Activated naive CD4-positive, alpha-beta T cell treated with anti-CD3 and anti-CD28 coated beads, Interleukin-2, amount 50 U/mL, for 16 hours (primary cell): ENCODE measurements at places on chromosomes 6 and 20.
A peak's percentile ranks its signal among the peaks of the same experiment; 100 is the strongest.

GRCh38 chr6:1869769-1870168, 260.1 kb downstream of the FOXC1 start:
- DNase-seq, result no peak

- DNase-seq, result no peak
Observed at GRCh38 chr6:152062476-152062875, 255.0 kb downstream of the ESR1 start.

DNA sequence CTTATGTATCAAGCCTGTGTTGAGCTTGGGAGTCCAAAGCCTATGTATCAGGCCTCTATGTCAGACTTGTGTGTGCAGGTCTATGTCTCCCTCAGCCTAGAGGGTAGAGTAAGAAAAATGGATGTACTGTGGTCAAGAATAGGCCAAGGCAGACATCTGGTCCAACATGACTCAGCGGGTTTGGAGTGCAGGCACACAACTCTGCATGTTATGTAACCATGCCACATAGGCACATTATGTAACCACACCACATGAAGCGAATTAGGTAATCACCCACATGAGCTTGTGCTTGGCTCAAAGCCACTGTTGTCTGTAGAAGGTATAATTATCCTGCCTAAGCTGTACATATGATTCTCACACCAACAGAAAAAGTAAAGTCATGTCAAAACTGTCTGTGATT, 1190.5 kb upstream of the EYS start:
- DNase-seq, result no peak

DNA sequence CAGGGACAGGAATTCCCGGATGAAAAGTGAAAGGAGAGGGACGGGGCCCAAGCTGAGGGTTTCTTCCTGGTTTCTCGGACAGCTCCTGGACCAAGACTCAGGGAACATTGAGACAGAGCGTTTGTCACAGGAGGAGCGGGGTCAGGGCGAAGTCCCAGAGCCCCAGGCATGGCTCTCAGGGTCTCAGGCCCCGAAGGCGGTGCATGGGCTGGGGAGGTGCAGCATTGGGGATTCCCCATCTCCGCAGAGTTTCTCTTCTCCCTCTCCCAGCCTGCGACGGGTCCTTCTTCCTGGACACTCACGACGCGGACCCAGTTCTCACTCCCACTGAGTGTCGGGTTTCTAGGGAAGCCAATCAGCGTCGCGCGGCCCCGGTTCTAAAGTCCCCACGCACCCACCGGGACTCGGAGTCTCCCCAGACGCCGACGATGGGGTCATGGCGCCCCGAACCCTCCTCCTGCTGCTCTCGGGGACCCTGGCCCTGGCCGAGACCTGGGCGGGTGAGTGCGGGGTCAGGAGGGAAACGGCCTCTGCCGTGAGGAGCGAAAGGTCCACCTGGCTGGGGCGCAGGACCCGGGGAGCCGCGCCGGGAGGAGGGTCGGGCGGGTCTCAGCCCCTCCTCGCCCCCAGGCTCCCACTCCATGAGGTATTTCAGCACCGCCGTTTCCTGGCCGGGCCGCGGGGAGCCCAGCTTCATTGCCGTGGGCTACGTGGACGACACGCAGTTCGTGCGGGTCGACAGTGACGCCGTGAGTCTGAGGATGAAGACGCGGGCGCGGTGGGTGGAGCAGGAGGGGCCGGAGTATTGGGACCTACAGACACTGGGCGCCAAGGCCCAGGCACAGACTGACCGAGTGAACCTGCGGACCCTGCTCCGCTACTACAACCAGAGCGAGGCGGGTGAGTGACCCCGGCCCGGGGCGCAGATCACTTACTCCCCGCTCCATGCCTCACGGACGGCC, 54.6 kb upstream of the POLR1H start:
- DNase-seq, result peak; percentile 25

DNA sequence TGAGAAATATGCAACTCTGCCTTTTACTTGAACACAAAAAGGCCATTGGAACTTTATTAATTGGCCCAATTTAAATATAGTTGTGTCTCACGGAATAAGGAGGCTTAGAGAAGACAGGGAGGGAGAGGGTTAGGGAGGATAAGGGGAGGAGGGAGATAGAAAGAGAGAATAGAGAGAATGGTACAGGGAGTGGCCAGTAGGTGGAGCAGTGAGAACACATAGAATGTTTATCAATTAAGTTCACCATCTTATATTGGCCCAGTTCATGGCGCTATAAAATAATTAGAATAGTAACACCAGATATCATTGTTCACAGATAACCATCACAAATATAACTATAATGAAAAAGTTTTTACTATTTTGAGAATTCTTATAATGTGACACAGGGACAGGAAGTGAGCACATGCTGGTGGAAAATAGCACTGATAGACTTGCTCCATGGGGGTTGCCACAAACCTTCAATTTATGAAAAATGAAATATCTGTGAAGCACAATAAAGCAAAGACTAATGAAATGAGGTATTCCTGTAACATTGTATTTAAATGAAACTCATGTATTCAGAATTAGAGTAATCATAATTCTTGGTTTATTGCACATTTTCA, 374.1 kb upstream of the MANEA start:
- no peak for DNase-seq

- no peak for DNase-seq
Observed at GRCh38 chr6:69097948-69098347, 462.9 kb downstream of the ADGRB3 start.

DNA sequence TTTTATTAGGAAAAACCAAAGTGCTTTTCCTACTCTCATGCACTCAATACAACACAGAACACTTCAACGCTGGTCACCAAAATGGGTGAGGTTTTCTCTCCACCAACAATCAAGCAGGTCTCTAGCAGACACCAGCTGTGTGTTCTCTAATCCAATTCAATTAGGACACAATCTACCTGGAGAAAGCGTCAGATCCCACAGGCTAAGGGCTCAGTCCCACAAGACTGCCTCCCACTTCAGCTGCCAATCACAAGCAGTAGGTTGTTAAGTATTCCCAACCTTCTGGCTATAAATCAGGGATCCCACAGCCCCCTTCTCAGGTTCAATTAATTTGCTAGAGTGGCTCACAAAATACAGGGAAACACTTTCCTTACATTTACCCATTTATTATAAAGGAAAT, 47.7 kb downstream of the STMND1 start:
- no peak for DNase-seq

DNA sequence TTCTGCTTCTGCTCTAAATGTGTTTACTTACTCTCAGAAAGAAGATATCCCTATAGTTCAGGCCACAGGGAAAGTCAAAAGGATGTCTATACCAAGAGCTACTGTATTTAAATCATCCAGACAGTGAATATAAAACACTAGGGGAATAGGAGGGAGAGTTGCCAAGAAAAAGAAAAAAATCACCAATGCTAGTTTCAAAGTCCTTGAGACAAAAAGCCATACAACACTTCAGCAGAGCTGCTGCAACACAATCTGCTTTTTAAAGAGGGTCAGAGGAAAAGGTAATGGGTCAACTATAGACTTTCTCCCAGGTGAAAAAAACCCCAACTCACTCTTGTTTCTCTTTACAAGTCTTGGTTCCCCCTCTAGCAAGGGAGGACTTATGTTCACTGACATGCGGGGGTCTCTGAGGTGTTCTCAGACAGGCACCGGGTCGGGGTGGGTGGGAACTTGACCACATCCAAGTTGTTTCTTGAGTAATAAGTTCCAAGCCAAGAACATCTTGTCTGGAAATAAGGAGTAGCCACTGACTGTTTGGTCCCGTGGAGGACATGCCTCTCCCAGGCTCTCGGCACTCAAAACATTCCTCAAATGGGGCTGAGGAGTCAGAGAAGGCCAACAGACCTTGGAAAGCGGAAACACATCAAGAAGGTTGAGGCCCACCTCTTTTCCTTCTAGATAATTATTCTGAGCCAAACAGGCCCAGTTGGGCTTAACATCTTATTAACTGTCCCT, 47.7 kb downstream of the GJA10 start:
- DNase-seq, result no peak

GRCh38 chr6:36853325-36853724, 14.1 kb upstream of the CPNE5 start:
- DNase-seq, result no peak

- DNase-seq, result no peak
Observed at GRCh38 chr20:49133571-49133970, 54.6 kb downstream of the STAU1 start.

DNA sequence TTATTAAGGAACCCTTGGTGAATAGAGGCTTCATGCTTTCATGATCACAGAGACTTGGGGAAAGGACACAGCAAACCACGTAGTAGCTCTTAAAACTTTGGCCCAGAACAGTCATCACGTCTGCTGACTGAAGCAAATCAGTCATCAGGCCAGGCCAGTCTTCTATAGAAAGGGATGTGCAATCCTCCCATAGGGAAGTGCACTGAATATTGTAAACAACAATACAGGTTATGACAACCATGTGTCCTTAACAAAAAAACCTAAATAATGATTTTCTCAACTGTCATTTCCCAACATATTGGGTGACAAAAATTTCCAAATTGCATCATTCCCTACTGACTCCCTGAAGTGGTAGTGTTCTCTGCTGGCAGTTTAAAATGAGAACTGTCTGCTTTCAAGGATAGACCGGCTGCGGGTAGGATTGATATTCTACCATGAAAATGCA, 388.2 kb upstream of the CITED2 start:
- DNase-seq, result no peak

- no peak for DNase-seq
Observed at GRCh38 chr6:129331450-129332138, 378.4 kb downstream of the ARHGAP18 start.

DNA sequence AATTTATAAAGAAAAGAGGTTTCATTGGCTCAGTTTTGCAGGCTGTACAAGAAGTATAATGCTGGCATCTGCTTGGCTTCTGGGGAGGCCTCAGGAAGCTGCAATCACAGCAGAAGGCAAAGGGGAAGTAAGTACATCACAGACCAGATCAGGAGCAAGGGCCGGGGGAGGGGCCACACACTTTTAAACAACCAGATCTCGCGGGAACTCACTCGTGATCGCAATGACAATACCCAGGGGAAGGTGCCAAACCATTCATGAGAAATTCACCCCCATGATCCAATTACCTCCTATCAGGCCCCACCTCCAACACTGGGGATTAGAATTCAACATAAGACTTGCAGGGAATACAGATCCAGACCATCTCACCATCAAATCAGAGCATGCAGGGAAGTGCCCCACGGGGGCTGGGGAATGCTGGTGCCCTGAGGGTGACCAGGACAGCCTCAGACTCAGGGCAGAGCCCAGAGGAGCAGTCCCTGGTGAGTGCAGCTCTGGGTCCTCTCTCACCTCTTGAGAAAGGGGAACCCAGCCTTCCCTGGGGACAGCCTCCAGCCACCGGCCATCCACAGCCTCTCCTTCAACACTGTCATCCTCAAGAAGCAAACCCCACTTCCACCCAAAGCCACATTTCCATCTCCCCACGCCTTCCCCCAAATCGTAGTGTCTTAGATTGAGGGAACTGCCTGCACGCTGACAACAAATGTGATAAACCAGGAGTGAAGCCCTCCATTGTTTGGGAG, 80.7 kb downstream of the ANKRD60 start:
- DNase-seq, result no peak

DNA sequence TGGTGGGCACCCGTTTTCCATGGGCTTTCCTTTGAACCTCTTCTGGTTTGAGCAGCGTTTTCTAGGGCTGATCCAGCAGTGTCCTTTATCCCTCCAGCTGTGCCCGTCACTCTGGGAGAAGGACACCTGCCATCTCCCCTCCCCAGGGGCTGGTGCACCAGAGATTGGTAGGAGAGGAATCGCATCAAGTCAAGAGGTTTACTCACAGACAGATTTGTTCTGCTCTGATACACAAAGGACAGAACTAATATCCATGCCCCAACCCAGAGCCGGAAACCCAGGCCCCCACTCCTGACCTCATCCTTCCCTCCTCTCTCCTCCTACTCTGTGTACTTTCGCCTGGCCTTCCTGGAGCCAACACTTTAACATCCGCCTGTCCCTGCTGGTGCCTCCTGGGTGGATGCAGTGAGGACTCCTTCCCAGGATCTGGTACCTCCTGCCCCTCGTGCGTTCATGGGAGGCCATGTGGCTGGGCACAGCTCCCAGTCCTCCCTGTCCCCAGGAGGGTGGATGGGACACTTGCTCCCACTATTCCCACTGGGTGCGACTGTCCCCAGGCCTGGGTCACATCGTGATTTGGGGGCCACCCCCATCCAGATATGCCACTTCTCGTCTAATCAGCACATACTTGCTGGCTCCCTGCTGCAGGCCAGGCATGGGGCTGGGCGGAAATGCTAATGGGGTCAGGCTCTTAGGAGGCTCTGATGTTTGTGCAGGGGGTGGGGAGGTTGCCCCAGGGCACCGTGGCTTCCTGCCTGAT, 286.3 kb downstream of the CDH4 start:
- DNase-seq, result no peak

- DNase-seq, result no peak
Observed at GRCh38 chr6:108697561-108698161, 136.9 kb downstream of the FOXO3 start.
